ENCODE measurements at places on chromosomes 2 and 18.
A peak's percentile ranks its signal among the peaks of the same experiment; 100 is the strongest.

DNA sequence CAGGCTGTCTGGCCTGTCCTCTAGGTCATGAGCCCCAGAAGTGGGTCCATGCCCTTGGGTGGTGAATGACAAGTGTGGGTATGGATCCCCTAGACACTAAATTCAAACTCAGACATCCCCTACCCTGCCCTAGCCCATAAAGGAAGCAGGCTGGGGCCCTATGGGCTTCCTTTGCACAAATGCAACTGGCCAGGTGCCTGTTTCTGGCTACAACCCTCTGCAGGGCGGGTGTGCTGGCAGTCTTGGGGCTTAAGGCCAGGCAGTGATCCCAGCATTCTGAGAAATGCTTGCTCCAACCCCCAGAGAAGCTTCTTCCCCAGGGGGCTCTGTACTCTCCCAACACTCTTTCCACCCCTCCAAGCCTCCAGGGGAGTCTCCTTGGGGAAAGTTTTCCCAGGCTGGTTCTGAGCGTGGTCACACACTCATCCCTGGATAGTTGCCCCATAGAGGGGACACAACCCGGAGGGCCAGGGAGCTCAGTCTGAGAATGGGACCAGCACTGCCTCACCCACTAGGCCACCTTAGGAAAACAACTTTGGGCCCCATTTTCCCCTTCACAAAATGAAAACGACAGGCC is 16.6 kb upstream of the ASPRV1 start:
- DNase-seq = no peak

DNA sequence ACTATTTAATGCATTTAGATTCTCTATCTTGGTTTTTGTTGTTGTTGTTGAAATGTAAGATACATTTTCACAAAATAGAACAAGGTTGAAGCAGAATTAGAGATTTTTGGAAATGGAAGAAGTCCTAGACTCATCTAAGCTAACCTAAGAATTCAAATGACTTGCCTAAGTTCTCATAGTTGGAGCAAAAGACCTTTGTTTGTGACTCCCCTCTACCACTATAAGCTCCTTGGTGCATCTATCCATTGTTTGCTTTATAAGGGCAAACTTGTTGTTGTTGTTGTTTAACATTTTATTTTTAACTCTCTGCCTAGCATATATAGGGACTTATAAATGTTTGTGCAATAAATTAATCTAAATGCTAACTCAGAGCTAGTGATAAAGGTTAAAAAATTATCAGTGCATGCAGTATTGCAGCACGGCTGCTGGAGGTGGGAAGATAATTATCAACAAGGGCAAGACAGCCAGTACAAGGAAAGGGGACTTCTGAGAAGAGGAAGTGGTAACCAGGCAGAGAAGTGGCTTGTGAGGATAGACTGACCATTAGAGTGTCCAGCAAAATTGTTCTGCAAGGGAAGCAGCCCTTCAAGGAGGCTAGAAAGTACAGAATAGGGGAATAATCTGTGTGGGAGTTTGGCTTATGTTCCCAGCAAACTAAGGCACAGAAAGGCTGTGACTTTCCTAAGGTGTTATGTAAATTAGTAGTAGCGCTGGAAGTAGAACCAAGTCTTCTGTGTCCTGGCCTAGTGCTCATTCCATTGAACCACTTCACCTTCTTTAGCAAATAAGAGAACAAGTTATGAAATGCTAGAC is 38.1 kb upstream of the ACYP2 start:
- no peak for DNase-seq

DNA sequence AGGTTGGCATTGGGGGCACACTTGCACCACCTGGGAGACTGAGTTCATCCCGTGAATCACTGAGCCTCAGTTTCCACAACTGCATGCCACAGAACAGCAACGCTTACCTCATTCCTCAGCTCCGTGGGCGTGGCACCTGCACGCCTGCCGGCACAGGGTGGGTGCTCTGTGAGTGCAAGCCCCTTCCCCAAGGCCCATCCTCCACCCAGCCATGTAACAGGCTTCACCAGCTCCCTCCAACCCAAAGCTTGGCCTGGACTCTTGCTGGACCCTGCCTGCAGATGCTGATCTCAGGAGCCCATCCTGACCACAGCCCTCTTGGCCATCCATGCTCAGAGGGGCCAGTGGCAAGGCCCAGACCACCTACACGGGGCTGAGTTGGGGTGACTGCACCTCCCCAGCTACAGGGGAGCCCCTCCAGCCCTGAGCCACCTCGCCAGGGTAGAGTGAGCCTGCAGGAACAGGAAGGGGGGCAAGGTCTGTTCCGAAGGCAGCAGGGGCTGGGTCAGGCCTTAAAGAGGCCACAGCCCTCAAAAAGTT is 1.8 kb downstream of the PRLH start:
- DNase-seq = no peak

GRCh38 chr2:197274349-197274748 is 36.2 kb downstream of the ANKRD44 start:
- no peak for DNase-seq

GRCh38 chr2:45031028-45031427 is 21.8 kb upstream of the SIX2 start:
- DNase-seq = no peak

GRCh38 chr2:34096562-34097171 is 497.6 kb upstream of the FAM98A start:
- peak; percentile 44 for DNase-seq

GRCh38 chr2:18046558-18047212 is 168.2 kb downstream of the KCNS3 start:
- DNase-seq = no peak

GRCh38 chr2:147867050-147867449 is 22.2 kb downstream of the ACVR2A start:
- DNase-seq = no peak

GRCh38 chr2:54206596-54206995 is 49.4 kb downstream of the TSPYL6 start:
- DNase-seq = no peak

DNA sequence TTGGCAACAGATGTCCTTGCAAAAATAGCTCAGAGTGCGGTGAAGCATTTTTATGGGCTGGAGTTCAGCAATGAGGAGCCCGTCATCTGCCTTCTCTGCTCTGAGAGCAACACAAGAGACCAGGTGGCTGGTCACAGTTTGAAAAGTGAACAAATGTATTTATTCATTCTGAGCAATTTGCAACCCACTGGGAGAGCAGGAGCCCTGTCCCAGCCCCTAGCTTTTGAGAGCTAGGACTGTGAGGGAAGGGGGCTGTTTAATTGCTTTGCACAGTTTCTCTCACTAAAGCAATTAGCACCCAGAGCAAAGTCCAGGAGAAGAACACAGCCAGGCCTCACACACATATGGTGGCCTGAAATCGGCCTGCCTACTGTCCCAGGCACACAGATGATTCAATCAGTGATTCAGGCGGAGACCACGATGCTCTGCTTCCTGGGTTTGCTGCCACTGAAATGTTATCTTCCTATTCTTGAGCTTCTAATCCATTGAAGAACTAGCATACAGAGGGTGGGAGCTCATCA is 646.1 kb upstream of the ACVR2A start:
- no peak for DNase-seq
